ENCODE measurements at places on chromosomes 2 and 18.

GRCh38 chr2:8536686-8537561, 144.9 kb upstream of the ID2 start:
- no peak for DNase-seq

DNA sequence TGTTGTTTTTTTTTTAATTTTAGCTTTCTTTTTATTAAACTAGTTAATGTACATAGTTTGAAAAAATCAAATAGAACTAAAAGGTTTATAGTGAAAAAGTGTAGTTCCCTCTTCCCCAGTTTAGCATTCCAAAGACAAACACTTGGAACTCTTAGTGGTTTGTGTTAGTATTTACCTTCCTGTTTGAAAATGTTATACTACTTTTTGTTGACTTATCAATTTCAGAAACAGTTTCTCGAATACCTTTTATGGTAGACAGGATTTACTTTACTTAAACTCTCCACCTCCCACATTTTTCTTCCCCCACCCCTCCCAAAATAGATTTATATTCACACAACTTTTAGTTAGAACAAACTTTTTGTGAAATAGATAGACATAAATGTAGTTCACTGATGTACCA, 26.7 kb downstream of the PLEKHA3 start:
- DNase-seq = no peak

DNA sequence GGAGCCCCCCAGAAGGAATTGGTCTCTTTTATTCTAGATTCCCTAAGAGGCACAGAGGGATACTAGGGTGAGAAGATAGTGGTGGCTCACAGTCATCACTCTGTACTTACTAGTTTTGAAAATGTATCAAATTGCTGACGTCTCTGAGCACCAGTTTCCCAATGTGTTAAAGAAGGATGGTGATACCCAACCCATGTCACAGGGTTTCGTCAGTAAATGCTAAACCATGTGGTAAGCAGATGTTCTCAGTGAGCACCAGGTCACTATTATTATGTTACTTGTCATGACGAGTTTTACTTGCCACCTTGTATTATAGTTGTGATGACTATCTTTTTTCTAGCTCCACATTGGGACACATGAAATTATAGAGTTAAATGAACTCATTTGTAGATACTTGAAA, 54.7 kb downstream of the NEDD4L start:
- DNase-seq = no peak

DNA sequence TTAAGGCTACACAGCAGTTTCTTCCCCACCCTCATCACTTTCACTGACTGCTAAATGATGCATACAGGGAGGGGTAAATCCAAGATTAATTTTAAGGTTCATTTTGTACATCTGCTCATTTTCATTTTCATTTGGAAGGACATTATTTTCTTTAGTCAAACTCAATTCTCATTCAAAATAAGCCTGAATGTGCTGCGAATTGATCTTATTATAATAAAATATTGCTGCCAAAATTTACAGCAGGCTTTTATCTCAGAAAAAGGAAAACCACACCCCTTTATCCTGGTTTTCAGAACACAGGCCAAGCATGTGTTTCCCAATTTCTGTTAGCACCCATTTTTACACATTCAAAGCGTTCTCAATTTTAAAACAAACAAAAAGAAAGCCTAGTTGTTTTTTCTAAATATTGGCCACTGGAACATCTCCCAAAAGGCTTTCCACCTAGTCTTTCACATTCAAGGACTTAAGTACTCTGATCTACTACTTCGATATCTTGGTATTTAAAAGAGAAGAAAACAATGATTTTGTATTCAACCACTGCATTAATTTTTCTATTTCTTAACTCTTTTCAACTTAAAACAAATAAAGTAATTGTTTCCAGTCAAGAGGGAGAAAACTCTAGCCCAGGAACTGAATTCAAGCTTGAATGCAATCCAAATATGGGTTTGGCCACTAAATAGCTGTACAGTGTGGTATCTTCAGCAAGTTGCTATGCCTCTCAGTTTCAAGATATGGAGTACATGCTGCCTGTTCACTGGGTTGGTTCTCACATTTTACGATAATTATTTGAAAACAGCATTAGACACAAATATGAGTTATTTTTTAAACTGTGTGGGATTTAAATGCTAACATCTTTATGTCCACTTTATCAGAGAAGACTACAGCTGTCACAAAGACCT, 52.5 kb downstream of the CDH2 start:
- DNase-seq = no peak

DNA sequence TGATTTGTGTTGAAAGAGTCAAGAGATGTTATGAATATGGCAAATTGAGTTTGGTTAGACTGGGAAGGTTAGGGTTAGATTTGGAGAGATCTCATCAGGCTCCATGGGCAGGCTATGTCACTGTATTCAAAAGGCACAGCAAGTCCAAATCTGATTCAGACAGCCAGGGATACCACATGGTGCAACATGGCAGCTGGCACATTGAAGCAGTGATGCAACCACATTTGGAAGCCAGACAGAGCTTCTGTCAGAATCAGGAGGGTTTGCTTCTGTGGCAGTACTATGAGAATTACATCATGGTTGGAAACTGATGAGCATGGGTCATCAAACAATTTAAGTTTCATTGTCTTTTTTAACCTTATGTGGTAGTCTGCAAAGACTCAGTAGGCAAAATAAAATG, 772.2 kb downstream of the SUCLG1 start:
- no peak for DNase-seq

DNA sequence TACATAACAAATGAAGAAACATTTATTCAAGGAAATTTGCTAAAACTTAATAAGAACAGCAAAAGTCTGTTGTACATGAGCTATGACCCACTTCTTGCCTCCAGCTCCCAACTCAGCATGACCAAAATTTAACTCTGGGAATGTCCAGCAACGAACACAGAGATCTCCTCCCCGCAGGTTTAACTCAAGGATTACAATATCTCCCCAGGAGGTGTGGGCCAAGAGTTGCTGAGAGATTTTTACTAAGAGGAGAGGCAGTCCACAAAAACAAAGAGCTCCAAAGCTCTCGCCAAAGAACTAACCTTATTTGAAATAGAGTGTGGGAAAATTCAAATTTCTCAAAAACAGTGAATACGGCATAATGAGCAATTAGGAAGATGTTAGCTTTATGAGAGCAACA, 318.5 kb downstream of the GRB14 start:
- no peak for DNase-seq

GRCh38 chr2:221466744-221467143, 105.4 kb downstream of the EPHA4 start:
- no peak for DNase-seq

DNA sequence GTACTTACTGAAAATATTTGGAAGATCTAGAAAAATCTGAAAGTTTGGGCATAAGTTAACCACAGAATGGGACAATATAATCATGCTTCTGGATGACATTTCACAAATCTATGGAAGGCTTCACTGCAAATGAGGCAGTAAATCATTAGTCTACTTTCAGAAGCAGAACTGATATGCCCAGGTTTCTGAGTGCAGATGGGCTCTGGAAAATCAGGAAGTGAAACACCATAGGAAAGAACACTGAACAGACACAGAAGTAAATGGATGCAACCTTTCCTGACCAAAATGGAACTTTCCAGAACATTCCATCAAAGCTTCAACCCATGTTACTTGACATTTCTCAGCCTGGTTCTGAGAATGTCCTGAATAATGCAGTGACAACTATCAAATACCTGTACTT, 55.1 kb downstream of the KCNG3 start:
- DNase-seq = no peak

GRCh38 chr2:180033993-180034894, 27.1 kb upstream of the CWC22 start:
- DNase-seq = no peak

DNA sequence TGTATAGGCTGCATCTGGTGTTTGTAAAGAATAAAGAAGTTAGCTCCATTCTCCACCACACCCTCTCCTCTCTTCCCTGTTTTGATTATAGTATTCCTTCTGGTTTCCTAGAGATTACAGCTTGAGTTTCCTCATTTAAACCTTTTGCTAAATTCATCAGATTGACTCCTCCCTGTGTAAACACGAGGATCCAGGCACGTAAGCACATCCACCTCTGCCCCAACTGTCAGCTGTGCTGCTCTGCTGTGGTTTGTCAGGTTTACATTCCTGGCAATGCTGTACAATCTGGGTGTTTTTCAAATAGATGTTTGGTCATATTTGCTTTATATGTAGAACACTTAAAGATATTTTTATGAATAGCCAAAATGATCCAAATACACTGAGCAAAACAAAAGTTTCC, 302.8 kb downstream of the PTGR3 start:
- DNase-seq = no peak

GRCh38 chr2:2575870-2576386, 244.9 kb upstream of the MYT1L start:
- no peak for DNase-seq
